ENCODE measurements at places on chromosomes 4 and X.
A peak's percentile ranks its signal among the peaks of the same experiment; 100 is the strongest.

DNA sequence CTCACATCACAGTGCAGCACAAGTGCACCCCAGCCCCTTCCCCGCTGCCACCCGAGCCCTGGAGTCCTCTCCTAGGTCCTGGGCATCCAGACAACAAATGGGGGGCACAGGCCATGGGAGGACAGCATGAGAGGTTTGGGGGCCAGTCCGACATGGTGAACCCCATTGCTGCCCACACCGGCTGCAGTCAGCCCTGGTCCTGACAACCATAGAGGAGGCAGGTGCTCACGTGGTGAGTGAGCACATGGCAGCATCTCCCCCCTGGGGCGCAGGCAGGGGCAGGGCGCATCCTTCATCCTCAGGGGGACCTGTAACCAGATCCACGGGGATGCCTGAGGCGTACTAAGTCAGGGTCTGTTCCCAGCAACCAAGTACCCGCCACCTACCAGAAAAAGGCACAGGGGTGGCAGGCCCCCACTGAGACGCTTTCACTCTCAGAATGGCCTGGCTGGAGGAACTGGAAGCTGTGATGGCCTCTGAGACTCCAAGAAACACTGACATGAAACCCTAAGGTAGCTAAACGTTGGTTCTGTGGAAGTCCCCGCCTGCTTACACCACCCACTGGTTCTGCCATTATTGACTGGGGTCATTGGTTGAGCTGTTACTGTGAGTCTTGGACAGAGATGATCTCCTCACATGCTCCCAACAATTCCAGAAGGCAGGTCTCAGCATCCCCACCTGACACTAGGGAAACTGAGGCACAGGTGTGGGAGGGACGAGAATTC is 6.5 kb downstream of the ZFYVE28 start:
- ATAC-seq = no peak

DNA sequence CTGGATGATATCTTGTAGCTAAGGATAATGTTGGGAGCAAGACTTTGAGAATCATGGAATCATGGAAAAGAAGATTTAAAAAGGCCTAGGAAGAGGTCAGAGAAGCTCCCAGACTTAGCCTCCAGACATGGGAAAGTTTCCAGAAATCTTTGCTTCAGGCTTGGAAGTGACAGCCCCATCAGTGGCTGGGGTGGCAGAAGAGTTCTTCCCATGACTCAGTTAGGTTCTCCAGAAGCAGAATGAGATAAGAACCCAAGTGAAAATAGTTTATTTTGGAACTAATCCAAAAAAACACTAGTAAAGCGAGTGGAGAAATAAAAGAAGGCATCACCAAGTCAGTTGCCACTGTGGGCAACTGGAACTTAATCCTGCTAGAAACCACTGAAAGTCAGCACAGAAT is 506.9 kb downstream of the MID1IP1 start:
- ATAC-seq = no peak

DNA sequence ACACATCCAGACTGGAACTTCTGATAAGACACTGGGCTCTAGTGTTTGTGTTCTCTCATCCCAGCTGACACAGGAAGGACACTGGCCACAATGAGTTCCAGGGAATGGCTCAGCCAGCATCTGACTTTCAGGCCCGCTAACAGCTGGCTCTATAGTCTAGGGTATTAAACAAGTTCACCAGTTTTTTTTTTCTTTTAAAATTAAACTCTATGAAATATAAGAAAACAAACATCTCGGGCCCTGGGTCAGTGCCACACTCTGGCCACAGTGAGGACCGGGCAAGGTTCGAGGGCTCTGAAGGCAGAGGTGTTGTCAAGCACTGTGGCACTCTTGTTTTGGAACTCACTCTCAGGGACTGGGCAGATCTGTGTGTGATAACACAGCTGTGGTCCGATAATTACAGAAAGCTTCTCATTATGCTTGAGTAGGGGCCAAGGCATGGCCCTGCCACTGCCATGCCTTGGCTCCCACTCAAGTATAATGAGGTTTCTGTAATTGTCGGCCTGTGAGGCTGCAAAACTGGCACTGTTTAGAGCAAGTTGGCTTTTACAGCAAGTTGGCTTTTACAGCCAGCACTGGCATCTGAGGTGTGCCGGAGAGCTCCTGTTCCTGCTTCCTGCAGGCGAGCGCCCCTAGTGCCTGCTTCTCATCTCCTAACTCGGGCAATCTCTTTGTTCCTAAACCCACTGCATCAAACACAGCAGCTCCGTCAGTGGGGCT is 62.8 kb downstream of the PPP1R2C start:
- peak; percentile 99 for ATAC-seq

- no peak for ATAC-seq
Observed at GRCh38 chrX:129493643-129494042, 29.6 kb downstream of the SMARCA1 start.

- ATAC-seq = no peak
Observed at GRCh38 chr4:20042769-20043168, 208.9 kb upstream of the SLIT2 start.

DNA sequence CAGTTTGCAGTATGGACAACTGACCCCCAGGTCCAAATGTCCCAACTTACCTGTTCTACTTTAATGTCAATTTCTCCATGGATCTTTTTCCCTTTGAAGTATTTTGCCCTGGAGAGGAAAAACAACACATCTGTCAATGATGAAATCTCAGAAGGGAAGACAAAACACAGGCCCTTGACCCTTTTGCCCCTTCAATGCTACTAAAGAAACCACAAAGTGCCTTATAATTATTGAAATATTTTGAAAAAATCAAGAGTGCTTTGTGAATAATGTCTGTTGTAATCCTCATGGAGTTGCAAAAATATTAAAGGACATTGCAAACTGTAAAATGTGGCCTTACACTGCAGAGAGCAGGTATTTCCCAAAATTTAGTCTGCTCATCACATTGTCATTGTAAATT is 12.6 kb downstream of the SYN1 start:
- no peak for ATAC-seq

GRCh38 chrX:47854474-47854873 is 17.8 kb downstream of the ZNF81 start:
- peak; percentile 60 for ATAC-seq

DNA sequence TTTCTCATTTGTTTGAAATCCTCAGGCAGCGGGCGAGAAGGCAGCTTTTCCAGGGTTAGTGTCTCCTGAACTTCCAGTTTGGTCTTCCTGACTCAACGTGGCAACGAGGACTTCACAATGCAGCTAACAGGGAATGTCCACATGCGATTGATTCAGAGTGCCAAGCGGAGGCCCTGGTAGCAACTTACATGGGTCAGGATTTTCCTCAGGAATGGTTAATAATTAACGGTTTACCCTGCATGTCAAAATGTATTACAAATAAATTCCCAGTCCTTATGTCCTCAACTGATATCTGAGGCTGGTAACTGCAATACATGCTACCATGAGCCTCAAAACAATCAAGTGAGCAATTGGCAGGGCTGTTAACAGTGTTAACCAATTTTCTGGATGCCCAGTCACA is 67.2 kb downstream of the MAP3K15 start:
- no peak for ATAC-seq

DNA sequence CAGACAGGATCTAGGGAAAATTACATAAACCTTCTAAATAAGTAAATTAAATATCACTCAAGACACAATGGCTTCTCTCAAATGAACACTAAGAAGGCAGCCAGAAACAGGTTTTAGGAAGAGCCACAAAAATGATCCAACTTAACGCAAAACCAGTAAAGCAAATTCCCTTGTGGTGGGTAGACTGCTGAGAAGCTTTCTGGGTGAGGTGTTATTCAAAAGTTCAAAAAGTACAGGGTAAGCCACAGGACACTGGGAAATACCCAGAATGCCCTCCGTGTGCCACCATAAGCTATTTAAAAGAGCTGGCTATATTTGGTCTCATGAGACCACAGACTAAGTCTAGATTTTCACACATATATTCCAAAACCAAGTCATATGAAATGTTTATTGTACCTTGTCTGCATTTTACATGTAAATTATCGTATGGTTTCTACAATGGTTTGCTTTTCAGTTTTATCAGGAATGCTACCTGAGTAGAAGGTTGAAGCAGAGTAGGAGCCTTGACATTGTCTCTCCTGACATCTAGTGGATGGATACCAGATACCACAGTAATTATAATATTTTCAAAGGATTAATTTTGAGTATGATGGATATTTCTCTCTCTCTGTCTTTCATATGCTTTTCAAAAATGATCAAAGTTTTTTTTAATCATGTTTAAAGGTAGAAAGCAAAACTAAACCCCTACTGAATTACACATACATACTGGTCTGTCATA is 109.3 kb upstream of the KLHL13 start:
- peak; percentile 58 for ATAC-seq

- ATAC-seq = peak; percentile 5
Observed at GRCh38 chrX:129655547-129656249, 942 bp upstream of the APLN start.

GRCh38 chr4:70687392-70687791 is 940 bp upstream of the UTP3 start:
- ATAC-seq = no peak

DNA sequence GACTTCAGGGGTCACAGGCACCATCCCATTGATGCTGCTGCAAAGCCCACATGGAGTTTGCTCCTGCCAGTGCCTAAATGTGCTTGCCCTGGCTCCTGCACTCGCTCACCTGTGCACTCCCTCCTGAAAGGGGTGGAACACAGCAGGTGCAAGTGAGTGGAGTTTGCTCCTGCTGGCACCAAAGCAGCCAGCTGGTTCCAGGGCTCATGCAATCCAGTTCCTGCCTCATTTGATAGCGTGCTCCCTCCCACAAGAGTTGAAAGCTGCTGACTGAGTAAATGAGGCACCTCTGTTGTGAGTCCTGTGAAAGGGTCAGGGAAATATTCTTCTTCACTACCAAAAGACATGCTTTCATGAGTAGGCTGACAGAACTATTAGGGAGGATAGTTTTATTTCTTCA is 30.5 kb downstream of the CXCL8 start:
- no peak for ATAC-seq

- peak; percentile 93 for ATAC-seq
Observed at GRCh38 chr4:82044141-82044993, 329.4 kb downstream of the HNRNPD start.

DNA sequence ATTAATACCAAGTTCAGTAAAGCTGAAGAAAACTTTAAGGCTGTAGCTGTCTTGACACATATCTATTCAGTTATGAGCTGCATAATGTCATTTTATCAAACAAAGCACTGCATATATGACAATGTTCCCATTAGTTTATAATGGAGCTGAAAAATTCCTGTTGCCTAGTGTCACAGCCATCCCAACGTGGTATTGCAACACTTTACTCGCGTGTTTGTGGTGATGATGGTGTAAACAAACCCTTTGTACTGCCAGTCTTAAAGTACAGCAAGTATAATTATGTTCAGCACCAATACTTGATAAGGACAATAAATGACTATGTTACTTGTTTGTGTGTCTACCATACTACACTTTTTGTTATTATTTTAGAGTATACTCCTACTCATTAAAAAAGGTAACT is 1415.6 kb upstream of the PCDH7 start:
- ATAC-seq = no peak

GRCh38 chr4:162659716-162660115 is 495.9 kb upstream of the FSTL5 start:
- ATAC-seq = no peak

DNA sequence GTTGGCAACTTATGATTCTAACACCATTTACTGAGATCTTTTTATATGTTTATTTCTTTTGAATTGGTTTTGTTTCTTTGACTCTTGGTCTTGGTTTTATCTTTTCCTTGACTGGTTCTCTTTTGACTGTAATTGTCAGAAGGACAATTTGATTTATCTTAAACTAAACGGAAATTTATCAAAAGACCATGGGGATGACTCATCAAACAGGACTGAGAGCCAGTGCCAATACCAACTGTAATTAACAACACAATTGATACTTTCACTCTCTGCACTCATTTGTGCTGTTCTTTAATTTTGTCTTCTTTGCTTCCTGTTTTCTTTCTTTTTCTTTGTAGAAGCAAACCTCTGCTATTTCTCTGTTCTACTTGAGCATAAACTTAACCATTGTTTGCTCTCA is 776.8 kb downstream of the CCSER1 start:
- no peak for ATAC-seq

- no peak for ATAC-seq
Observed at GRCh38 chr4:172857026-172857425, 311.6 kb upstream of the GALNT7 start.

DNA sequence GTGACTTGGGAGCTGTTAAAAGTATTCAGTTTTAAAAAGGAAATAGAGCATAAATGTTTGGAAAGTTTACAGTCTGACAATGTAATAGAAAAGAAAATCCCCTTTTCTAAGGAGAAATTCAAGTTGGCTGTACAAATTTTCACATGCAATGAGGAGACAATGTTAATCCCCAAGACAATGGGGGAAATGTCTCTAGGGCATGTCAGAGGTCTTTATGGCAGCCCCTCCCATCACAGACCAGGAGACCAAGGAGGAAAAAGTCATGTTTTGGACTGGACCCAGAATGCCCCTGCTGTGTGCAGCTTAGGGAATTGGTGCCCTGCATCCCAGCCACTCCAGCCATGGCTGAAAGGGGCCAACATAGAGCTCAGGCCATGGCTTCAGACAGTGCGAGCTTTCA is 831.1 kb upstream of the ADGRL3 start:
- no peak for ATAC-seq

DNA sequence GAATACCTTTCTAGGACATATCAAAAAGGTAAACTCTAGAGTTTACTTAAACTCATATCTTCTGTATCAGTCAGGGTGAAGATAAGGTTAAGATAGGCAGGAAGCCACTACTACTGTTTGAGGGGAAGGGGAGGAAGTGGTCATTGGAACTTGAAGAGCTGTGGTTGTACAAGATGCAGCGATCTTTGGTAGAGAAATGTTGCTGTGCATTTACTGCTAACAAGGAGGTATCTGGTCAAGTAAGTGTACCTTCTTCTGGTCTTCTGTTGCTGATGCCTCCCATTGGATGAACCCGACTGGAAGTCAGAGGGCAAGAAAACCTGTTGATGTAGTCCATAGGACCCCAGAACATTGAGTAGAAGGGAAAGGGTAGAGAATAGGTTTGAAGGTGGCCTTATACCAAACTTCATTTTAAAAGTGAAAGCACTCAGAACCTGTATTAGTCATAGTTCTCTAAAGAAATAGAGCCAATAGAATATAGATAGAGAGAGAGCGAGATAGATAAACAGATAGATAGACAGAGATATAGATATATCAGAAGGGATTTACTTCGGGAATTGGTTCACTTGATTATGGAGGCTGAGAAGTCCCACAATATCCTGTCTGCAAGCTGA is 47.9 kb upstream of the TSPAN5 start:
- ATAC-seq = no peak

DNA sequence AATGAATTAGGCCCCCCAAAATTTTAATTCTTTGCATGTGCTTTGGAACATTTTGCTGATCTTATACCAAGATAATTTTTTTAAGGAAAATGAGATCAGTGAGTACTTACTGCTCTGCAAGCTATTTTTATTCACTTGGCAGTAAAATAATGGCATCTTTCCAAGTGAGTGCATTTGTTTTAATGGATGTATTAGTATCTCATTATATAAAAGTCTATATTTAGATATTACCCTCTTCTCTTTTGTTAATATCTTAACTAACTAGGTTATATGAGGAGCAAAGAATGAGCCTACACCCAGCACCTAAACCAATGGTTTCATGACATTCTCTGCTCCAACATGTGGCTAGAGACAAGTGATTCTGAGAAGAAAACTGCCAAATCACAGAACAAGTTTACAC is 21.1 kb upstream of the ARAF start:
- ATAC-seq = no peak
